Memory B cell (primary cell): ENCODE measurements at places on chromosomes 13 and 19.

DNA sequence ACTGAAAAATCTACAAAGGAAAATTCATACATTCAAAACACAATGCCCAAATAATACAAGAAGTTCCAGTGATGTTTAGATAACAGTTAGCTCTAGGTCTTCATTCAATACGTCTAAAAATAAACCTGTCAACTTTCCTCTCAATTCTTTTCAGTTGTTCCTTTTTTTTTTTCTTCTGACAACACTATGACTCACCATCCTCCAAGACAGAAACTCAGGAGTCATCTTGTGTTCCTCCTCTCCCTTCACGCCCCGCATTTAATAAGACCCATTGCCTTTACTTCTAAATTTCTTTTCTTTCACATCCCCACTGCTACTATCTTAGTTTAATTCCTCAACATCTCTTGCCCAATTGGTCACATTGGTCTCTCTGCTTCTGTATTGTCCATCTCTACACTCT lies 759.9 kb downstream of the GPC5 start:
- DNase-seq, result no peak
- H3K4me3 ChIP-seq, result no peak overlapping the region
- no peaks in the 10 kb centered on the region for H3K27me3 ChIP-seq
- no peaks in the 10 kb centered on the region for H3K4me1 ChIP-seq

DNA sequence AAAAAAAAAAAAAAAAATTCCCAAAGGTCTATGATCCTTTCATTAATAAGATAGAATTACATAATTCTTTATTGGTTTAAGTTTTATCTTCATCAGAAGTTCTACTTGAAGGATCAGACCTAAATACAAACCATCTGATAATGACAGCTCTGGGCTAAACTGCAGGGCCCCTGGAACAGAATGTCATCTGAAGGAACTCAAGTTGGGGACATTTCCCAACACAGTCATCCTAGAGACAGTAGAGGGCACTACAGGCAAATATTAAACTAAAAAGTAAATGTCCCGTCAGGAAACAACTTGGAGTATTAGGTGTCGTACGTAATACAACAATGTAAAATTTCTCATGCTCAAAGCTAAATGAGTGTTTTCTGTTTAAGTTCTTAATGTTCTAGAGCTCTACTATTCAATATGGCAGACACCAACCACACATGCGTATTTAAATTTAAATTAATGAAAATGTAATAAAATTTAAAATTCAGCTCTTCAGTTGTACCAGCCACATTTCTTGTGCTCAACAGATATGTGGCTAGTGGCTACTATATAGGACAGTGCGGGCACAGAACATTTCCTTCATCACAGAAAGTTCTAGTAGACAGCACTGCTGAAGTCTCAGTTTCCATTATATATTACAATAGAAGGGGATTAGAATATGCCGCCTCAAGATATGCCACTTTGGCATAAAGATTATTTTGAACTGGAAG lies 21.8 kb upstream of the NAXD start:
- no peaks in the 10 kb centered on the region for H3K36me3 ChIP-seq
- no peak for DNase-seq
- peaks cover 5% of the 10 kb centered on the region for H3K4me1 ChIP-seq
- H3K27me3 ChIP-seq, result no peaks in the 10 kb centered on the region

DNA sequence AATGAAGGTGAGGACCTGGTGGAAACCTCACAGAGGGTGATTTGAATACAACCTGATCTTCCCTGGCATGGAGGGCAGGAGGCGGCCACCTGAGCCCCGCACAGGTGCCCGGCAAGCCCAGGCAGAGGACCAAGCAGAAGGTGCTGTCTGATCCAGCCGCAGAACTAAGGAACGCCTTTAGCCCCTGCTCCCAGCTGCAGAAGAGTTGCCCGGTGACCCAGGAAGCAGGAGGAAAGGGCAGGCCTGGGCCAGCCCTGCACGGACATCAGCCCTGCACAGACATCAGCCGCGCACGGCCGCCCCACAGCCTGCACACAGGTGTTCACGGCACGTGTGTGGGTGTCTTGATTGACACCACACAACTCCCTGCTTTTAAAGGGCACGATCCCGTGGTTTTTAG lies 43.1 kb downstream of the RASA3 start:
- H3K36me3 ChIP-seq, result peaks cover 29% of the 10 kb centered on the region
- H3K4me3 ChIP-seq, result peak overlapping the region; percentile 14
- H3K27ac ChIP-seq, result peak overlapping the region; percentile 56
- peaks cover 24% of the 10 kb centered on the region for H3K4me1 ChIP-seq

- H3K4me3 ChIP-seq, result peak overlapping the region; percentile 4
- H3K36me3 ChIP-seq, result no peaks in the 10 kb centered on the region
- no peak overlapping the region for H3K27ac ChIP-seq
- H3K4me1 ChIP-seq, result peaks cover 5% of the 10 kb centered on the region
- peaks cover 31% of the 10 kb centered on the region for H3K27me3 ChIP-seq
Measured at GRCh38 chr13:33017323-33017929, 1.2 kb downstream of the KL start.

DNA sequence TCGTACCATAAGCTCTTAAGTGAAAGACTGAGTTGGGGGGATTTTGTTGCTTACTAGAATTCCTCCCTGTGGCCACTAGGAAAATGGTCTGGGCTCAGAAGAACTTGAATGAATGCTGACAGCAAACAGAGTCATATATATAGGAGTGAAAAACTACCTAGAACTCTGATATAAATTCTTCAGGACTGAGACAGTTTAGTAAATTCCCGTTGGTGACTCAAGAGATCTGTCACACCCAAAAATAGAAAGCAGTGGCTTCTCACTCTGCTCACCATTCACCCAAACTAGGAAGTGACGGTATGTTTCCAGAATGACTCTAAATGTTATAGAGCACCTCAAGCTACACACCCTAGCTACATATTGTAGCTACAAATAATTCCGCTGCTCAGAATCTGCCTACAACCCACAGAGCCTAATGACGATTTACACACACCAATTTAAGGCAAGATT lies 116.2 kb downstream of the TBC1D4 start:
- peaks cover 6% of the 10 kb centered on the region for H3K4me1 ChIP-seq
- no peak for DNase-seq
- no peaks in the 10 kb centered on the region for H3K36me3 ChIP-seq
- H3K27ac ChIP-seq, result no peak overlapping the region

DNA sequence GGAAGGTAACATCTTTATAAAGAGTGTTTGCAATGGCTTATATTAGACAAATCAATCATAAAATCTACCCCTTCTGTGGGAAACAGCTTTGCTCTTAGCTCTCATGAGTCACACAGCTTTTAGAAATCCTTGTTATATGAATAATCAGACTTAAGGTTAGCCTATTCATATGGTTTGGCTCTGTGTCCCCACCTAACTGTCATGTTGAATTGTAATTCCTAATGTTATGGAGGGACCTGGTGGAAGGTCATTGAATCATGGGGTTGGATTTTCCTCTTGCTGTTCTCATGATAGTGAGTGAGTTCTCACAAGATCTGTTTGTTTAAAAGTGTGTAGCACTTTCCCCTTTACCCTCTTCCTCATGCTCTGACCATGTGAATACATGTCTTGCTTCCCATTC lies 704.2 kb upstream of the KLHL1 start:
- no peaks in the 10 kb centered on the region for H3K27me3 ChIP-seq
- H3K36me3 ChIP-seq, result no peaks in the 10 kb centered on the region
- H3K27ac ChIP-seq, result no peak overlapping the region
- no peaks in the 10 kb centered on the region for H3K4me1 ChIP-seq
- no peak overlapping the region for H3K4me3 ChIP-seq
- DNase-seq, result no peak

DNA sequence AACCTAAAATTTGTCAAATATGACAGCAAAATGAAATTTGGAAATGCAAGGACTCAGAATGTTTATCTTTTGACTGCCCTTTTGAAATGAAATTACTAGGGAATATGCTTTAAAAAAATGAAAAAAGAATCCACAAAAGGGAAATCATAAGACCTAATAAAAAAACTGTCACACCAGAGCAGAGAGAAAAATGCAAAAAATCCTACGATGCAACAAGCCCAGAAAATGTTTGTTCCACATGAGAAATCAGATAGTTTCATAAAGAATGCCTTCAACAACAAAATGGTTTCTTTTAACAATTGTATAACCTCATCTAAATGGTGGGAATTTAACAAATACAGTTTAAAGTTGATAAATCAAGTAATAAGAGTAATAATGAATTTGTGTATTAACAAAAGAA lies 8.0 kb downstream of the LPAR6 start:
- peaks cover 14% of the 10 kb centered on the region for H3K36me3 ChIP-seq
- no peak overlapping the region for H3K27ac ChIP-seq
- no peak overlapping the region for H3K4me3 ChIP-seq
- DNase-seq, result no peak
- no peaks in the 10 kb centered on the region for H3K27me3 ChIP-seq
